NCI-H2081 (cell line): ENCODE measurements at places on chromosomes 1 and 21.

DNA sequence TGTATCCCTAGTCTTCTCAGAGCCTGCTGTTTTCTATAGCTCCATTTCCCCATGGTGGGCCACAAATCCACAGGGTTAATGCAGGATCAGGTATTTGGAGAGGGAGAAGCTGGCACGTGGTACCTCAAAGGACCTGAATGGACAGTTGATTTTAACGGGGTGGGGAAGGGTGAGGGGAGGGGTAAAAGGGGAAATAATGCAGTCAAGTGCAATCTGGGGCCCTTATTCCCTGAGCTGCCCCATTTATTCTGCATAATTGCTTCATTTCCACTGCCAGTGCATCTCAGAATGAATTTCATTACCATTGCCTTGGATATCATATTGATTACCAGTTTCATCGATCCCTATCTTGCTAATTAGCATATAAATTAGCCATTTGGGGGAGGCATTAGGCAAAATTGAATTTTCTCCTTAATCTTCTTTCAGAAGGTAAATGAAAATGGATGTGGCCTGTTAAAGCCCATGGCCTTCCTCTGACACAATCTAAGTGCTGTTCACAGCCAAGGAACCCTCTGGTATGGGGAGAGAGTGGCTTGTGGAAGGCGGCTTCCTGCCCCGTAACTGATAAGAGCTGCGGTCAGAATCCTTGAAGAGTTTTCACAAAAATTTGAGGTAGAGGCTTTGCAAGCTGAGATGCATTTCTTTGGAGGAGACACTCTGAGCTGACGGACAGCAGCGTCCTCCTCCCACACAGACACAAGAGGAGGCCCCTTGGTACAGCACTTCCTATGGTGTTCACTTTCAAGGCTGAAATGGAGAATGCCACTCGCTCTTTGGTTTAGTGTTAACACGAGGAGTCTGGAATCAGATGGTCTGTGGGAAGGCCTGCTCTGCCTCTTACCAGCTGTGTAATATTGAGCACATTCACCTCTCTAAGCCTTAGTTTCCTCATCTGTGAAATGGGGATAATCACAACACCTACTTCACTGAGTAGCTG, 34.4 kb downstream of the PHC2 start:
- DNase-seq = no peak

DNA sequence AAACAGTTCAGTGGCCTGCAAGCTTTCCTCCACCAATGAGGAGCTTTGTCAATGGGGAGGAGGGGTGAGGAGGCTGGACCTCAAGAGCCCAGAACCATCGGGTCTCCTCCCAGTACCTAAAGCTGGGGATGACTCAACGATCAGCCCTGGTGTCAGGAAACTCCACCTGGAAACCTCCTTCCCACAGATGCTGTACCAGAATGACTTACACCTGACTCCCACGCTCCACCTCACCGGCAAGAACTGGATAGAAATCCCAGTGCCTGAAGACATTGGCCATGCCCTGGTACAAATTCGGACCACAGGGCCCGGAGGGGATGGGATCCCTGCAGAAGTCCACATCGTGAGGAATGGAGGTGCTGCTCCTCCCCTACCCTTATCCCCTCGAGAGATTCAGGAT, 11.4 kb downstream of the TMEM81 start:
- DNase-seq = no peak

DNA sequence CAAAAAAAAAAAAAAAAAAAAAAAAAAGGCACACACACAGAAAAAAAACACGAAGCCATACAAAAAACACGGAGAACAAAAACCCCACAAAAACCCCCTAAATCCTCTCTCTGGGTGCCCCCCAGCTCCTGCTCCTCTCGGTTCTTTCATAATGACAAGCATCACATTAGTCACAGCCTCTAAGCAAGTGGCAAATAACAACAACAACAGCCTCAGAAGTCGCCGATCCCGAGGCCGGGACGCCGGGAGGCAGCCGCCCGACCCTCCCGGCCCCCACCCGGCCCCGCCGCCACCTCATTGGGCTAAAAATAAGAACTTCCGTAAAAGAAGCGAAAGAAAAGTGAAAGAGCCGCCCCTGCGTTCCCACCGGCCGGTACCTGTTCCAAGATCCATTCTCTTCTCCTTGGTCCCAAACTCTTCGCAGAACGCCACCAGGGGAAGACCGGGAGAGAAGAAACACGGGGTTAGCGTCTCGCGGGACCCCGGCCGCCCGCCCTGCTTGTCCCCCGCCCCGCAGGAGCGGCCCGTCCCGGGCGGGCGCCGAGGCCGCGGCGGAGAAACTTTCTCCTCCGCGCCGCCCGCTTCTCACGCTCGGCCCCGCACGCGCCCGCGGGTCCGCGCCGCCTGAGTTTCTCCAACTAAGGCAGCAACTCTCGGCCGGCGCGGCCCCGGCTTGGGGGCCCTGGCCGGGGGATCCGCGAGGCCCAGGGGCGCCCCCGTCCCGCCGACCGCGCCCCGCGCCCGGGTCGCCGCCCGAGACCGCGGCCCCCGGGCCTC, 102.8 kb downstream of the CASZ1 start:
- DNase-seq = no peak

DNA sequence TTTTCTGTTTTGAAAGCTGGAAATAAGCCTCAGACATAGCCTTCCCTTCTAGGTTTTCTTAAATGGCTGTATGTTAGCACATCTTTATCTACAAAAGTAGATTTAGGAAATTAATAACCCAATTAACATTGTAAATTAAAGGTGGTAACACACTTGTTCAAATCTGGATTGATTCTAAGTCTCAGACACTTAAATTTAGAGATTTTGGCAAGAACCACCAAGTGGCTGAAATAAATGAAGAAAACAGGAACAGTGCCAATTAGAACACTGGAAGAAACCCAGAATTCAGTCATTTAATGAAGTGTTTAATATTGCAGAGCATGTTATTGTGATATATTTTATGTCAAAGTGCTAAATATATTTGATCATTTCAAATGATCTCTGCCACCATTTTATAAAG, 628.2 kb downstream of the USP25 start:
- no peak for DNase-seq

DNA sequence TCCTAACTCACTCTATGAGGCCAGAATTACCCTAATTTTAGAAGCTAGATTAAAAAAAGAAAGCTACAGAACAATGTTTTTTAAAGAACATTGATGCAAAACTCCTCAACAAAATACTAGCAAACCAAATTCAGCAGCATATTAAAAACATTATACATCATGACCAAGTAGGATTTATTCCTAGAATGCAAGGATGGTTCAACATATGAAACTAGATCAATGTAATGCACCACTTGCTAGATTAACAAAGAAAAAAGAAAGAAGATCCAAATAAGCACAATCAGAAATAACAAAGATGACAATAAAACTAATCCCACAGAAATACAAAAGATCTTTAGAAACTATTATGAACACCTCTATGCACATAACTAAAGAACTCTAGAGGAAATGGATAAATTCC, 13.3 kb upstream of the PPT1 start:
- no peak for DNase-seq

DNA sequence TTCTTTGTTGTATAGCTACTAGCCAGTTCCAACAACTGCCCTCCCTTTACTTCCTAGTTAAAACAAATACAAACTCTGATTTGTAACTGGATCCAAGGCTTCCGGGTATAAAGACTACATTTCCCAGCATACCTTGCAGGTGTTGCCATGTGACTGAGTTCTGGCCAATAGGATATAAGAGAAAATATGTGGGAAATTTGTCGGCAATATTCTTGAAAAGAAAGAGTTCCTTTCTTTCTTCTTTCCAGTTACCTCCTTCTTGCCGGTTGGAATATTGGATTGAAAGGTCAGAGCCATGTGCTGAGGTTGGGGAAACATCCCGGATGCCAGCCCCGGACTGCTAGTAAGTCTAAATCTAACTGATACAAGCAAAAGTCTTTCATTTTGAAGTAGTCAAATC, 23.0 kb upstream of the ZBTB40 start:
- DNase-seq = no peak

DNA sequence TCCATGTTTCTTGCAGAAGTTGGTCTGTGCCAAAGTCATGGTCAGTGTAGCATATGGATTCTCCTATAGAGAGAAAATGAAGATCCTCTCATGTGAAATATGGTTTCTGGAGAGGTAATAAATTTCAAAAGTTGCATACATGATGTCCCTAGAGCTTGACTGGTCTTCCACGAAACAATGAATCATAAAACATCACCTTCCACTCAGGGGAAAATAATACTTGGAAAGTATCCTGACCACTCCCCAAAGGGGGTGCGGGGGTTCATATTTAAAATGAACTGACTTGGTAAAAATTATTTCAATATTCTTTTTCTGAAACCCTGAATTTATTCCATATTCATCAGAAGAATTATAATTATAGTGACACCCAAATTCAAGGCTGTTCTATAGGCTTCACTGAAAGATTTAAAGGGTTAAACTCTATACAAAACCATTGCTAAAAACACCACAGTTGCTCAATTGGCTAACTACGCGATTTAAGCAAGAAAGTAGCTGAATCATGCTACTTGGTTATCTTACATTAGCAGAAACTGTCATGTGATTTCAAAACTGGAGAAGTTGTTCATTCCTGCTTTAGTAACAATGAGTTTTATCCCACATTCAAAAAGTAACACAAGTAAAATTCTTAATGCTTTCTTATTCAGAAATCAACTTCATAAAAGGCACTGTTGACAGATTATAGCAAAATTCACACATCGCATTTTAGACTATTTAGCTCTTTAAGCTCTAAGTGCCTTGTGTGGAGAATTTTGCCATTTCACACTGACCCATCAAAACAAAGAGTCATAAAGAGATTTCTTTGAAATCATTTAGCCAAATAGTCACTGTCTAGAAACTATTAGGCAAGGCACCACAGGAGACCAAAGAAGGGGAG, 5.3 kb downstream of the CREG1 start:
- no peak for DNase-seq

DNA sequence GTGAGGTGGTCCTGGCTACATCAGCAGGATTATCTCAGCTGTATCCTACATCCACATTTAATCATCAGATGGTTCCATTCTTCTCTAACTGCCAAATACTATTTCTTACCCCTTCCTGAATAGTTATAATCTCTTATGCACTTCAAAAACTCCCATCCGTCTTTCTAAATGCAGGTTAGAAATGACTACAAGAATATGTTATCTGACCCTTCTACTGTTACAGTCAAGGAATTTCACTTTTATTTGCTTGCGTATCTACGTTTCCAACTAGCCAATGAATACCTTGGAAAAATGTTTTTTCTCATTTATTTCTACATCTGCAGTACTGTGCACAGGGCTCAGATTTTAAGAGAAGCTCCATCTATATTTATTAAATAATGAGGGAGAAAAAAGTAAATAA, 709.9 kb downstream of the KCNT2 start:
- DNase-seq = no peak

DNA sequence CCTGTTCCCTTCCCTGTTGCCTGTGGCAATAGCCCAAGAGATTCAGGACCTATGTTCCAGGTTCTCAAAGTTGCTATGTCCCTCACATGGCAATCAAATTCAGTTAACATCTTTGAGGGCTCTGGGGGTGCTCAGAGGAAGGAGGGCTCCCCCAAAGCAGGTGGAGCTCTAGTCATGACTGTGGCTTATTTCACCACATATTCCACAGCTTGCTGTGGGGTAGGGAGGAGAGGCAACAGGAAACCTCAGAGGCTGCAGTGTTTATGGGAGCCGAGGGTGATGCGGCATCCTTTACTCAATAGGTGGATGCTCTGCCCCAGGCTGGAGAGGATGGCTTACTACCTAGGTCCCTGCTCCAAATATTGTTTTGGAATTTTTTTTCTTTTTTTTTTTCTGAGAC, 1.2 kb upstream of the MKNK1 start:
- no peak for DNase-seq

GRCh38 chr1:112513112-112513870, 4.5 kb downstream of the WNT2B start:
- no peak for DNase-seq
